ENCODE measurements at places on chromosomes 5 and 9.

- no peak for DNase-seq
Observed at GRCh38 chr5:178199581-178200434, 4.5 kb upstream of the HNRNPAB start.

DNA sequence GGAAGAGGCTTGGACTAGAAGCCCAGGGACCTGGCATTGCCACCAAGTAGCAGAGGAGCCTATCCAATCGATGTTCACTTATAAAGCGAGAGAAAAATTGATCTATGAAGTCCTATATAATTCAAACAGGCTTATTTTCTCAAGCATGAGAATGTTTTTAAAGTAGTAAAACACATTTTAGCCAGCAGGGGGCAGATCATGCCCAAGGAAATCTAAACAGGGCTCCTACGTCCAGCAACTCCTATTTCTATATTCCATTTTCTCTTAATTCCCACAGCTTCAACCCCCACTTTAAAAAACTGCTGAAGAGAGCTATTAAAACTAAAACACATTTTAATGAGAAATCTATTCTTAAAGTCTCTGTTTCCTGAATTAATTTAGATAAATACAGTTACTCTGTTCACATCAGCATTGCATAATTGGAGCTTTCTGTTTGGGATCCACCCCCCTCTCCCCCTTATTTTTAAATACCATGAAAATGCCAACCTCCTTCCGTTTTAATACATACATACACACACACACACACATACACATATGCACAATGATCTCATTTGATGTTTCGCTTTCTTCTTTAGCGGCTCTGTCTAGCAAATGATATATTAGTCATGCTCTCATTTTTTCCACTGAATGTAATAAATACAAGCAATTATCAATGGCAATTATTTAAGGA is 144.9 kb downstream of the MYO10 start:
- DNase-seq, result no peak

GRCh38 chr5:179794575-179794974 is 789 bp downstream of the LTC4S start:
- no peak for DNase-seq

DNA sequence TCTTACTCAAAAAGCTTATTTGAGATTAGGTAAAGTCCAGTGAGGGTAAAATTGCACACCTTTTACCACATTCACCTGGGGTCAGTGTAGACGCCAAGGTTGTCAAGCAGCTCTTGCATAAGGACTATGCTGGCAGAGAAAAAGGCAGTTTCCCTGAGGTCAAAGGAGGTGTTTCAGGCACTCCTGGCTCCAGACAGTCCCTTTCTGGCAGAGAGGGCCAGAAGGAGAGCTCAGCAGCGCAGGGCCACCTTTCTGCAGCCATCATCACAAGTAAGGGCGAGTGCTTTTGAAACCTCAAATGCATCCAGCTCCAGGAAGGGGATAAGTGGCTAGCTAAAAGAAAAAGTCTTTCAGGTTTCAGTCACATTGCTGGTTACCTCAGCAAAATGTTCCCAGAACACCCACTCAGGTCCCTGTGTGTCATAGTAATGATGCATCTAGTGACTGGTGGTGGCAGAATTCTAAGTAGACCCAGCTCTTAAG is 16.7 kb upstream of the IL13 start:
- no peak for DNase-seq

DNA sequence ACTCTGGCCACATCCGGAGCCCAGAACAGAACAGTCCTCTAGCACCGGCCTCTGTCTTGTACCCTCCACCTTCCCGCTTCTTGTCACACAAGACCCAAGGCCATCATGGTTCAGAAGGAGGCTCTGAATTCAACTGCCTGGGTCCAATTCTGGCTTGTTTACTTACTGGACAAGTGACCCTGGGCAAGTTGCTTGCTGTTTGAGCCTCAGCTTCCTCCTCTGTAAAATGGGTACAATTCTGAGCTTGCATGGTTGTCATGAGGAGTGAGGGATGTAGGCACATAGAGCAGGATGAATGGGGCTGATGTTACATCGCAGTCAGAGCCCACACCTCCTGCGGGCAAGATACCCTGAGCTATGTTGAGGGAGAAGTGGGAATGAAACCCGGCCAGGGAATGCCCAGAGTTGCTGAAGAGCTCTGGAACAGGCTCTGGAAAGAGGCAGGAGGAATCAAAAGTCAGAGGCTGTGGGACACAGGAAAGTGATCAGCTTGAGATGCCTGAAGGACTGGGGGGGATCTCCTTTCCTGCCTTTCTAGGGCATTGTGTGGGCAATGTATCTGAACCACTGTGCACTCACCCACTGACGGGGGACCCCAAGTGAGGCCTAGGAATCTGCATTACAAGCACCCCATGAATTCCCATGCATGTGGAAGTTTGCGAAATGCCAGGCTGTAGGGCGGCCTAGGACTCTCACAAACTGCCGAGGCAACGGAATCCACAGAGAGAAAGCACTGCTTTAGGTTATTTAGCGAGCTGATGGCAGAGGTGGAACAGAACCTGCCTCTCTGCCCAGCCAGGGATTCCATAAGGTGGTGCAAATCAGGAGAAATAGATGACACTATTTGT is 29.4 kb upstream of the IL17B start:
- no peak for DNase-seq

DNA sequence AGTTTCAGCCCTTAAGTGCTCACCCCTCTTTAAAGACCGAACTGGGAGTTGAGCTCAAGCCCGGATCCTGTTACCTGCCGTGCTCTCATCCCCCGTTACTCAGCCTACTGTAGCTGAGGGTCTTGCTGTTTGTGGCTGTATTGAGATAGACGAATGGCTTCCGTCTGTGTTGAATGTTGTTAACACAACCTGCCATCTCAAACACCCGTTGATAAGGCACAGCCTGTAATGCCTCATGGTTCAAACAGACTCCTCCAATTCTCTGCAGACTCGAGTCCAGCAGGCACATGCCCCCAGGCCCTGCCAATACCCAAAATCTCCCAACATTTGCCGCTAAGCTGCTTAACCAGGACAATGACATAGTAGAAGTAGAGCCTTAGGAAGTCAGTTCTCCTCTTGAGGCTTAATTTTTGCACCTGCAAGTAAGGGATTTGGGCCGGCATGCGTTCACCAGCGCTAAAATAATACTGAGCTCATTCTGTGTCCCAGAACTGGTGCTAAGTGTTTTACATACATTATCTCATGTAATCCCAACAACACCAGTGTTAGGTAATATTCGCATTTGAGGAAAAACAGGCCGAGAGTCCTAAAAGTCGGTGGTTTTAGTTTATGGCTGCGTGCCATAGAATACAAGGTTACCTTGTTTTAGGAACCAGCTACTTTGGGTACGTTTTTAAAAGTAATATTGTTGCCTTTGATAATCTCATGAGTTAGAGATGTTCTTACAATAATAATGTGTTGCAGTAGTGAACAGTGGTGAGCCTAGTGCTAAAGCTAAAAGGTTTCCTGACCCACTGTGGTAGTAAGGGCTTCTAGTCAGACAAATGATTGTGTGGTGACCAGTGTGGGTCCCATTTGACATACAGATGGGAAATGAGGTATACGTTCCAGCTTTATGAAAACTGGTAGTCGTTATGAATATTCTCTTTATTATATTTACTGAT is 1.5 kb upstream of the RFX3 start:
- DNase-seq, result no peak

DNA sequence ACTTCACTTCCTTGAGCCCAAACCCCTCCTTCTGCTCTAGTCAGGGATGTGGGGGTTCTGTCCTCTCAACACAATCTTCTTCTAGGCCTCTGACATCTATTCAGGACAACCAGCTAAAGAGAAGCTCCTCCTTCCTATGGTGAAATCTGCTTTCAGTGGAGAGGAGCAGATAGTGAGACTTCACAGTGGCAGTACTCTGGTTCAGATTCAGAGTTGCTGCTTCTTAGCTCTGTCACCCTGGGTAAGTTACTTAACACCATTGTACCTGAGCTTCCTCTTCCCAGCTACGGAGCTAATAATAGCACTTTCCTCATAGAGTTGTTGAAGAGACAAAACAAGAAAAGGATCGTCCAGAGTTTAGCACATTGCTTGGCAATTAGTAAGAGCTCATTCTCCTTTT is 77.3 kb upstream of the LARP1 start:
- no peak for DNase-seq

GRCh38 chr9:13215791-13216554 is 63.5 kb downstream of the MPDZ start:
- no peak for DNase-seq

GRCh38 chr9:125784286-125785049 is 37.3 kb downstream of the PBX3 start:
- no peak for DNase-seq

DNA sequence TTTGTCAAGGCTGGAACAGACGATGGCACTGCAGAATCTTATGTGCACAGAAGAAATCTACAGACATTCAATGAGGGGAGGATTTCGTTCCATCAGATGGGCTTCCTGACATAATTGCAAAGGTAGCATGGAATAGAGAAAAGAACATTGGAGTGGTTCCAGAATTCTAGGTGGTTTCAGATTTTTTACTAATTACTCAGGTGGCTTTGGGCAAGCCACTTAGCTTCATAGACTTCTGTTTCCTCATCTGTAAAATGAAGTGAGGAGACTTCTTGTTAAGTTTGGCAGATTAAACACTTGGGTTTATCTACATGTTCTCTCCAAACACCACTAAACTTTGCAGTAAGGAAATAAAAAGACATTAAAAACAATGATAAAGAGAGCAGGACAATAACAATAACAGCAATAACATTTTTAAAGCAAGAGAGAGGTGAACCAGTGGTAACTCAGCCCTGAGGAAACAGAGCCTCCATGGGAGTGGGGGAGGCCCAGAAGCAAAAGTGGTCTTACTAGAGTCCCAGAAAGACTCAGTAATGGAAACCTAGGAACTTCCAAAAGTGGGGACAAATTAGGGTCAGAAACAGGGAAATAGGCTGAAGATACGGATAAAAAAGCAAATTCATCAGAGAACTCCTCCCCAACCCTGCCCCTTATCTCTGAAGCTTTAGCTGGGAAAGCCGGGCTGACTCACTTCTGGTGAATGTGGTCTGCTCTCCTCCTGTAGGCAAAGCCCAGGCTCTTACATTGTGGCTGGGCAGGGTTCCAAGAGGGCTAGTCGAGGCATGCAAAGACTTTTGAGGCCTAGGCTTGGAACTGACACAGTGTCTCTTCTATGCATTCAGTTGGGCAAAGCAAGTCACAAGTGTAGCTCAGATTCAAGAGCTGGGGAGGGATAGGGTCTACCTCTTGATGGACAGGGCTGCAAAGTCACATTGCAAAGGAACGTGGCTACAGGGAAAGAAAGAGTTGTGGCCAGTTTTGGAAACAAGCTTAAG is 11.8 kb upstream of the ACTBL2 start:
- no peak for DNase-seq

DNA sequence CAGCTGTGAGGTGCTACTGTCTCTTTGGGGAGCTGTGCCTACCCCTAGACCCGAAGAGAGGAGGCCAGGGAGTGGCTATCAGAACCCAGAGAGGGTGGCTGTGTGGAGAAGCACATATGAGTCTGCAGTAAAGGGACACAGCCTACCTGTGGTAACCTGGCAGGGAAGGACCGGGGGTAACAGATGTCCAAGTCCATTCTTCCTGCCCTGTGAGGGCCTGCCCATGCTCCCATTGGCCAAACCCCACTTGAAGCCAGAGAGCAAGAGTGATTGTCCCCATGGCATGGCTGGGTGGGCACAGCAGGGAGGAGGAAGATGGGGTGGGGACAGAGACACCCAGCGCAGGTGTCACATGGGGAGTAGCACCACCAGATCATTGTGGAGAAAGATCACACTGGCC is 39.3 kb downstream of the BOD1 start:
- DNase-seq, result no peak

DNA sequence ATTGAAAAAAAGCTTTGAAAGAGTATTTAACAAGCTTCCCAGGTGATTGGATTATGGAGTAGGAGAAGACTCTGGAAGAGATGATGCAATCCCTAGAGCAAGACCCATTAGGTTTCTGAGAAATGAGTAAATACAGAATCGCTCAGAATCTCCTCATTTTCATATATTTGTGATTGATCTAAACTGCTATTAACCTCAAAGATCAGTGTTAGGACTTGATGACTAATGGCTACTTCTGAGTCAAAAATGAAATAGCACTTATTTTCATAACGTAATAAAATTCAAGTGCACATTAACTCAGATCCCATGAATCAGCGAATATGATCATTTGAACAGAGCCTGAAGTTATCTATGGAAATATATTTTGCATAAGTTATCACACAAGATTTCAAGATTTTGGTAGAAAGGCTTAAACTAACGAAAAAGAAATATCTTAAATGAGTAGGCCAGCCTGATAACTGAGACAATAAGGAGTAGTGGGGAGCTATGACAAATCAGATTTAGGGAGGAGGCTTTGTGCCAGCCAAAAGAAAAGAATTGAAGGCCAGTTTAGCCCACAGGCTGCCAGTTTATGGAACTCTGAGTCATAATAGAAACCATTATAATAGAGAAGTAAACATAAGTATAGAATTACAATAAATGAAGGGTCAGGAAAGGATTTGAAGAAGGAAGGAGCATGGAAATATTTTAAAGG is 106.7 kb upstream of the OSMR start:
- DNase-seq, result no peak

- DNase-seq, result no peak
Observed at GRCh38 chr5:159210210-159210661, 883 bp upstream of the RNF145 start.

GRCh38 chr9:68951879-68952659 is 61.8 kb downstream of the PRKACG start:
- DNase-seq, result no peak

GRCh38 chr5:147061431-147061830 is 173.4 kb upstream of the STK32A start:
- DNase-seq, result no peak

DNA sequence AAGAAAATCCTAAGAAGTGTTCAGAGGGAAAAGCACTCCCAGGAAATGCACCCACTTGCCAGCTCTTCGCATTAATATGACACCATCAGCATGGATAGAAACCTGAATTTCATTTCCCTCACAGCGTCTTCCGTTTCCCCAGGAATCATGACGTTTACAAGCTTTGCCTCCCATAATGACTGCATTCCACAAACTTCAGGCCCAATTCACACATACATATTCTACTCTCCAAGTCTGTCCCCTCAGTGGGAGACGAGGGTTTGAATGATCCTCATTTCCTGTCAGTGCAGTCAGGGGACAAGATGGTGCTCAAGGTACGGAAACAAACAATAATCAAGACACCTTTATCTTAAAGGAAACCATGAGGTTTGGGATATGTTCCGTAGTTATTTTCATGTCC is 44.9 kb upstream of the MAN2A1 start:
- DNase-seq, result no peak

- DNase-seq, result no peak
Observed at GRCh38 chr9:16901590-16901989, 31.1 kb upstream of the BNC2 start.

DNA sequence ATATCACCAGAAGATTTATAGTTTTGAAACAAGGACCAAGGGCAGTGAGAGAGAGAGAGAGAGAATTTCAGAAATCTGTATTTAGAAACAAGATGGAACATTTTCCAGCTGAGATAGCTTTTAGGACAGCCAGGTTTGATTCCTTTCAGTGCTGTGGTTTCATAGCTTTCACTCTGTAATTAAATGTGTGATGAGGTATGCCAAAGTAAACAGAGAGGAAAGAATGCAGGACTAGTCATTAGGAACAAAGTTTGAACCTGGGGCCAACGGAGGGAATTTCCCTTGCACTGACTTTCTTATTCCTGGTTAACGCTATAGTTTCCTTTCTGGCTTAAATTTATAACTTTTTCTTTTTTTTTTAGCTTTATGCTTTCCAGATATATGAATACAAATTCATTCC is 10.0 kb upstream of the CCL28 start:
- DNase-seq, result no peak
